Activated T-cell treated with anti-CD3 and anti-CD28 coated beads, Interleukin-2, amount 50 U/mL, for 48 hours (primary cell): ENCODE measurements at places on chromosomes 1 and 21.

DNA sequence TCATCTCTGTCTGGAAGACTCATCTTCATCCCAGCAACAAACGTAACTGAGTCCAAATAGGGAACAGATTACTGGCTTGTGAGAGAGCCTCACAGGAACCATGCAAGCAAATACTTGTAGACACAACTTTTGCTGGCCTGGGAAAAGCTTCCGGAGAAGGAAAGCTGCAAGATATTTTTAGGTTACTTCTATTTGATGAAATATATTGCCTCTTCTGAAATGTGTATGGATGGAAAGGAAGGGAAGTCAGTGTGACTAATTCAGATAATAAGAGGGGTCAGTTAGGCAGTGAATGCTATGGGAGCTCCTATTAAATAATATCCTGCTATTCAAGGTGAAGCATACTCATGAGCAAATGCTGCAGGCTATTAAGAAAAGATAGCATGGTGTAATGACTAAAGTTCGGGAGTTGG lies 20.4 kb upstream of the FGGY start:
- DNase-seq: no peak

- no peak for DNase-seq
Observed at GRCh38 chr1:54701066-54701465, 14.6 kb upstream of the TTC4 start.

GRCh38 chr1:194230351-194231144 lies 1044.1 kb upstream of the B3GALT2 start:
- no peak for DNase-seq

GRCh38 chr1:78052685-78053405 lies 7.1 kb downstream of the GIPC2 start:
- DNase-seq: no peak

GRCh38 chr1:83998205-83998497 lies 781 bp downstream of the TTLL7 start:
- no peak for DNase-seq

DNA sequence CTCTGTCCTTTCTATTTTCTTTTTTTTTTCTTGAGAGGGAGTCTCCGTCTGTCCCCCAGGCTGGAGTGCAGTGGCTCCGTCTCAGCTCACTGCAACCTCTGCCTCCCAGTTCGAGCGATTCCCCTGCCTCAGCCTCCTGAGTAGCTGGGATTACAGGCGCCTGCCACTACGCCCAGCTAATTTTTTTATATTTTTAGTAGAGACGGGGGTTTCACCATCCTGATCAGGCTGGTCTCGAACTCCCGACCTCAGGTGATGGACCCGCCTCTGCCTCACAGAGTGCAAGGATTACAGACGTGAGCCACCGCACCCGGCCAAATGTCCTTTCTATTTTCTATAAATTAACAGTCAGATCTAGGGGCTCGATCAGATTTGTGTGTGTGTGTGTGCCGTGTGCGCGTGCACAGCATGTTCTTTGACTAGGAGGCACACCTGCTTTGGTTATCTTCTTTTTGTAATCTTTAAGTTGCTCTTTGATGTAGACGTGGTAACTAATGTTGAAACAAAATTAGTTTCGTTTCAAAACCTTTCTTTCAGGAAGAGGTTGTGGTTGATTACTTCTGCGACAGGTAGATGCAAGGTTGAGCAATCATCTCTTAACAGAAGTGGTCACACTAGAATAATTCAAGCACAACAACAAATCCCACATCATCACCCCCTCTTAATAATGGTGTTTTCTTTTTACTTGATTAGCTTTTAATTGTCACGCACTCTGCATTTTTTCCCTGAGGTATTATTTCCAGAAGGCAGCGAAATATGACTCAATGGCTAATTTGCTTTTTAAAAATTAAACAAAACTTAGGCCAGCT lies 779 bp upstream of the DEGS1 start:
- DNase-seq: peak; percentile 65

GRCh38 chr21:38668067-38668466 lies 137.7 kb upstream of the ETS2 start:
- no peak for DNase-seq

DNA sequence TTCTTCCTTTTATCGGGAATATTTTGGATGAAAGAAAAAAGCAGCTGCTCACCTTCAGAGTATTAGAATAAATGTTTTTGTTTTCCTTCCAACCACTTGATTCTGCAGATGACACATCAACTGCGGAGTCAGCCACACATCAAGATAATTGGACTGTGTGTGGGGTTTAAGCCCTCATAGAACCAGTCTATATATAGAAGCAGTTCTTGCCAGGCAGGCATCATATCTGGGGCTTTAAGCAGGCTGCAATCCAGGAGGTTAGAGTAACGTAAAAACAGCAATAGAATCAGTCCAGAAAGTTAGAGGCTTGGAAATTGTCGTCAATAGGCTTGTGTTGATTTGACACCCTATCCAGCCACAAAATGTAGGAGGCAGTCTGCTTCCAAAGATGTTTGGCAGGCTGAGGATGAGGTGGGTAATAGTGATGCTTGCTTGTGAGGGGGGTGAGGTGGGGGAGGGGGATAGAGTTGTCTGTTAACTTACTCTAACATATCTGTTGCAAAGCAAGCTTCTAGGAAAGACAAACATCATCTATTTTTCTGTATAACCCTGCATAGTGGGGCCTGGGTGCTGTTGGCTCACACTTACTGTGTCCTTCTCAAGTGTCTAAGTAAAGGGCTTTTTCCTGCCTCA lies 64.8 kb downstream of the PEX14 start:
- DNase-seq: no peak

GRCh38 chr1:59672851-59673572 lies 141.7 kb upstream of the HOOK1 start:
- no peak for DNase-seq

GRCh38 chr1:228487336-228488124 lies at the start of gene RNF187:
RNF187 (plus strand) TSS chr1:228487382.
- no peak for DNase-seq

DNA sequence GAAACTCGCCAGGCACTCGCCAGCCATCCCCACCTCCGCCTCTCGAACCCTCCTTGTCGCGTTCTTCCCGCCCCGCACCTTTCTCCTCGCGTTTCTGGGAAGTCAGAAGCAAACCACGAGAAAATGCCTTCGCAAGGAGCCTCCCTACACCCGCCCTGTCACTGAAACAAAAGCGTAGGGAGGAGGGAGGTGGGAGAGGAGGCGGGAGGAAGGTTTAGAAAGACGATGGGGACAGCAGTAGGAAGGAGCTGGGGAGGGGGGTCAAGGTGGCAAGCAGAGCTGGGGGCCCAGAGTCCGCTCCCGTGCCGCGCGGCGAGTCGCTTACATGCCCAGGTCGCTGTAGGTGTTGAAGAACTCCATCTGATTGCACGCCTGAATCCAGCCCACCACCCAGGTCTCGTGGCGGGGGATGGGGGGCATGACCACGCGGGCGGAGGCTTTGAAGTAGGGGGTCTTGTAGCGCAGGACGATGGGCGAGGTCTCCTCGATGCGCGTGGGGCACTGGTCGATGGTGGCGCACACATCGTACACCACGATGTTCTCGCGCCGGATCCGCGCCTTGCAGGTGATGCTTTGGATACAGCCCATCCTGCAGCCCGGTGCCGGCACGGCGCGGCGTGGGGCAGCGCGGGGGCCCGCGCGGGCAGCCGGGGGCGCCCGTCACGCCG lies 1.0 kb downstream of the FAM78B start:
- DNase-seq: peak; percentile 35

DNA sequence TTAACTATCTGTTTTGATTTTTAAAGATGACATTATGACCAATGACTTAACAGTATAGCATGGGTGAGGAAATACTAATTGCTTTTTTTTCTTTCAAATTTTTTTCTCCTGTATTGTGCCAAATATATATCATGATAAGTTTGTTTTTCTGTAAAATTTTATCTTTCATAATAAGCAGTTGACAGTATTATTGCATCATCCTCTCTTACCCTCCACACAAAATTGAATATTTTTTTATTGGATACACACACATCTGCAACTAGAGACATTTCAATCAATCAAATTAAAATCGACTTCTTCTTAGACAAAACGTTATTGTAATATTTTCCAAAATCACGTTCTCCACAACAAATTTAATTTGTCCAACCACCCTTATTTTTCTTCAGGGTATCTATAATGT lies 330.4 kb upstream of the BRINP3 start:
- DNase-seq: no peak

GRCh38 chr1:27884006-27884954 lies 11.9 kb downstream of the THEMIS2 start:
- DNase-seq: no peak

- no peak for DNase-seq
Observed at GRCh38 chr1:218643926-218644325, 298.8 kb downstream of the TGFB2 start.

GRCh38 chr1:5388622-5389021 lies 603.6 kb downstream of the NPHP4 start:
- DNase-seq: no peak

GRCh38 chr1:38031513-38031866 lies 15.1 kb downstream of the POU3F1 start:
- no peak for DNase-seq

DNA sequence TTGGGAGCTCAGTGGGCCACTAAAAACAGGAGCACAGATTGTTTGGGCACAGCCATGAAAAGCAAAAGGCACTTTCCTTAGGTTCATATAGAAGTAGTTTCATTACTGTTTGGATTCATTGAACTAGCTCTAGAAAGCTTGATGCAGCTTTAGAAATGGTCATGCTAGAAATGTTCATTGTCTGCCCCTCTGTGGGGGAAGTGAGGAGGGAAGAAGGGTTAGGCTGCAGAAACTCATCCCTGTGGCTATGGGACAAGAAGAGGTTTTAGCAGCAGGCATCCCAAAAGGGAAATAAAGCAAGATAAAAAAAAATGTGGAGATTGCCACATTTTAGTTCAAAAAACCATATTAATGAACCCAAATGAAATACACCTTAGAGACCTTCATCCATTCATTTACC lies 359.6 kb upstream of the PTBP2 start:
- no peak for DNase-seq

DNA sequence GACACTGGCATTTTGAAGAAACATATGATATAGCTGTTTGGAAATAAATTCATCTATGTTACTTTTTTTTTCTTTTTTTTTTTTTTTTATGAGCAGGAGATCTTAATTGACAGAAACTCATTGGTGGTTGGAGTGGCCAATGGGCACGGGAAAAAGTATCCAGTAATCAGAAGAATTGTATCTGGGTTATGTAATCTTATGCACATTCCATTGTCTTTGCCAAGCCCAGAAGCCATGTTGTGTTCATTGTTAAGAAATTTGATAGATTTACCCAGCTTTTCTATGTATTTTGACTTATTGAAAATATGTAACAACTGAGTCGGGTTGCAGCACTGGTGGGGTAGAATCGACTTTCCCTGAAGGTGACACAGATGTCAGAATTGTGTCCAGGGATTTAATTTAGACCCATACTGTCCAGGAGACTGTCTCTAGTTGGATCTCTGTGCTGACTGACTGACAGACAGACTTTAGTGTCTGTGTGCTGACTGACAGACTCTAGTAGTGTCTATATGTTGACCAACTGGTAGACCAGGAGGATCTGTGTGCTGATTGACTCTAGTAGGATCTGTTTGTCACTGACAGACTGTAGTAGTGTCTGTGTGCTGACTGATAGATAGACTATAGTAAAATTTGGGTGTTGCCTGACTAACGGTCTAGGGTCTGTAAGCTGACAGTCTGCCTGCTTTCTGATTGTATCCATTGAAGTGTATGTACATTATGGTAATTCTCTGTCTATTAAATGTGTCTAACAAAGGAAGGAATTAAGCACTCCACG lies 12.3 kb upstream of the C4BPB start:
- DNase-seq: no peak

DNA sequence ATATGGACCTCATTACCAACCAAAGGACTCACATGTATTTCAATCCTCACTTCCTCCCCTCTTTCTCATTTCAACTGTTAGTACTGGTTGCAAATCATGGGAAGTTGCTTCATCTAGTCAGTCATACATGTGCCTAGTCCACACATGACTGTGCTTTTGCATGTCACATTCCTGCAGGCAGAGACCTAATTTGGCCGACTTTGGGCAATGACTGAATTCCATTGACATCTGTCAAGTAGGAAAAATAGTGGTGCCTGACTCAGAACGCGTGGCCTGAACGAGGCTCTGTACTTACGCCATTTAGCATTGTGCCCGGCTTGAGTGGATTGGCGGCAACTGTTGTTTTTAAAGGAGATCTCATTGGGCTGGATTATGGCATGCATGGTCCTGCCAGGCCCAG lies 18.0 kb downstream of the PTPRU start:
- no peak for DNase-seq

- DNase-seq: no peak
Observed at GRCh38 chr1:237834048-237834447, 56.7 kb downstream of the ZP4 start.

- DNase-seq: no peak
Observed at GRCh38 chr1:5125208-5125607, 470.8 kb downstream of the AJAP1 start.

- no peak for DNase-seq
Observed at GRCh38 chr1:7153464-7153863, 368.2 kb downstream of the CAMTA1 start.

- DNase-seq: no peak
Observed at GRCh38 chr1:113903501-113904292, 902 bp downstream of the AP4B1 start.

- DNase-seq: no peak
Observed at GRCh38 chr21:35377505-35378090, 328.5 kb upstream of the RUNX1 start.

DNA sequence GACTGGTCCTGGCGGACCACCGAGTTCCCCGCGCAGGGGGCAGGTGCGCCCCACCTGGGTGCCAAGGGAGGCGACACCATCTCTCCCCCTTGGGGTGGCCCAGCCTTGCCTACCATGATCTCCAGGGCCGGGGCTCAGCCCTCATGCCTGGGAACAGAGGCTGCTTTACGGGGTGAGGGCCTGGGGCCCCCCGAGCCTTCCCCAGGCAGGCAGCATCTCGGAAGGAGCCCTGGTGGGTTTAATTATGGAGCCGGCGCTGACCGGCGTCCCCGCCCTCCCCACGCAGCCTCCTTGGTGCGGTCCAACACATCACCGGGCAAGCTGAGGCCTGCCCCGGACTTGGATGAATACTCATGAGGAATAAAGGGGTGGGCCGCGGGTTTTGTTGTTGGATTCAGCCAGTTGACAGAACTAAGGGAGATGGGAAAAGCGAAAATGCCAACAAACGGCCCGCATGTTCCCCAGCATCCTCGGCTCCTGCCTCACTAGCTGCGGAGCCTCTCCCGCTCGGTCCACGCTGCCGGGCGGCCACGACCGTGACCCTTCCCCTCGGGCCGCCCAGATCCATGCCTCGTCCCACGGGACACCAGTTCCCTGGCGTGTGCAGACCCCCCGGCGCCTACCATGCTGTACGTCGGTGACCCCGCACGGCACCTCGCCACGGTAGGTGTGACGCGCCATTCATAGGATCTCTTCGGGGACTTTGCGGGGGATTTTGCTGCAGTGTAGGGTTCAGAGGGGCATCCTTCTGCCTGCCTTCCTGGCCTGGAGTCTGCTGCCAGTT lies 38.2 kb downstream of the TP73 start:
- DNase-seq: no peak

DNA sequence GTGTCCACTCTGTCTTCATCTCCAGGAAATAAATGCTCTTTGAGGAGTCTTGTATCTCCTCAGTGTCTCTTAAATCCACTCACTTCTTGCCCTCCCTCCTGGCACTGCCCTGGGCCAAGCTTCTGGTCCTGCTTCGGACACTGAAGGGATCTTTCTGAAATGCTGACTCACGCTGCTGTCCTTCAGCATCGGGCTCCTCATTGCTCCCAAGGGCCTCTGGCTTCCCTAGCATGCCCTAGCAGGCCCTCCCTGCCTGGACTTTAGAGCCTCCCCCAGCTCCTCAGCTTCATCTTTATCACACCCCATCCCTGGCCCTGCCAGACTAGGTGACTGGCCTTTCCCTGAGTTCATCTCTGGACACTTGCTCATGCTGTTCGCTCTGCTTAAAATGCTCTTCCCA lies 96.6 kb downstream of the FOXD2 start:
- no peak for DNase-seq
